Activated CD4-positive, alpha-beta T cell treated with anti-CD3 and anti-CD28 coated beads for 4 hours (primary cell): ENCODE measurements at places on chromosomes 7 and 10.

DNA sequence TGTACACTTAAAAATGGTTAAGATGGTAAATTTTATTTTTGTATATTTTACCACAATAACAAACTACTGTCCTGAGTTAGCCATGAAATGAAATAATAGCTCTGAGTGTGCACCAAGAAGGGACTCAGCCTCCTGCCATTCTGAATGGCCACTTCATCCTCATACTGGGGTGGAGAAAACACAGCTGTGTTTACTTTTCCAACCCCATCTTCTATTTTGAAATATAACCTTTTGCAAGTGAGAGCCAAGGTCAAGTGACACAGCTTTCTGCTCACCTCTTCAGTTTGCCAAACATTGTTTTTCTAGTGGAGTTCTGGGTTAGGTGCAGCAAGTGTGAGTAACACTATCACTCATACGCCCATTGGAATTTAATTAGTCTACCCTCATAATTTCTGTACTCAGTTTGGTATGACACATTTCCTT is 107.4 kb upstream of the GLCCI1 start:
- no peak for DNase-seq

- no peak for DNase-seq
Observed at GRCh38 chr7:157898261-157898660, 561.5 kb downstream of the DNAJB6 start.

GRCh38 chr10:31932838-31933237 is 4.2 kb upstream of the ARHGAP12 start:
- no peak for DNase-seq

- no peak for DNase-seq
Observed at GRCh38 chr10:33115738-33116719, 158.0 kb upstream of the ITGB1 start.

DNA sequence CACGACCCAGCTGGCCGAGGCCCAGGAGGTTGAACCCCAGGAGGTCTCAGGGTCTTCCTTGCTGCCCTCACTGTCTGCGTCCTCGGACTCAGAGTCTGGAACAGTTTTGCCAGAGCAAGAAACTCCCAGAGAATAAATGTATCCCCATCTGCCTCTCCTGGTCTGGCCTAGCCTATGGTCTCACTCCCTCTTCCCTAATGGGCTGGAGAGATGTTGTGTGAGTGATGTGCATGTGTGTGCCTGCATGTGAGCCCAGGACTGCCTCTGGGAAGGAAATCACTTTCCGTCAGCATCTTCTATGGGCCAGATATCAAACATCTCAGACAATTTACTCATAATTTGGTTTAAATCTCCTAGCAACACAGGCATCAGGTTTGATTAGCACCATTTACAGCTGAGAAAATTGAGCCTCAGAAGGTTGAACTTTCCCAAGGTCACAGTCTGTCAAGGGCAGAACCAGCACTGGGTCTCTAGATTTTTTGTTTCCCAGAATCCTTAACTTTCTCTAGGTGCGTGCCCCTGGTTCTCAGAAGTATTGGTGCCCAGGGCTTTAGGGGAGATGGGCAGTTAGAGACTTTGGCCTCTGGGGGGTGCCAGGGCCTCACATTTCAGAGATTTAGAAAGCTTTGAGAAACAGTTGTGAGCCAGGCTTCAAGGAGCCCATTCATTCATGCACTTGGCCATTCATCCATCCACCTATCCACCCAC is 4.9 kb downstream of the TMEM270 start:
- DNase-seq, result no peak
